A549 treated with Mapracorat at 1 μM for 4 hours (cell line): ENCODE measurements at places on chromosomes 1 and 21. TPM values are rescaled to one million over a fixed set of nuclear protein-coding genes. Genes with fewer than 3 reads are reported as not detected.

ZBTB8B gene
- 0.01 TPM in 1 of 5 replicates, not detected in the others for total RNA-seq

FALEC gene
- 0.29 TPM in 1 of 5 replicates, not detected in the others for total RNA-seq

DPT gene
- not detected in 5 replicates for total RNA-seq

TEX38 gene
- total RNA-seq = not detected in 5 replicates

CD1E gene
- total RNA-seq = not detected in 5 replicates

SIM2 gene
- 5.3 to 8.8 TPM (median 7.1 TPM) in 5 replicates for total RNA-seq

LINGO4 gene
- total RNA-seq = not detected in 5 replicates

MEX3A gene
- 1.2 to 2.4 TPM (median 1.6 TPM) in 5 replicates for total RNA-seq

GBP4 gene
- 0.07 to 0.08 TPM in 2 of 5 replicates, not detected in the others for total RNA-seq

COL6A2 gene
- total RNA-seq = 15.4 to 17.5 TPM (median 17.0 TPM) in 5 replicates

KCNE2 gene
- total RNA-seq = not detected in 5 replicates

CD55 gene
- 88.5 to 133 TPM (median 111 TPM) in 5 replicates for total RNA-seq

AMY2A gene
- not detected in 5 replicates for total RNA-seq

GREM2 gene
- total RNA-seq = 0.05 to 0.16 TPM (median 0.13 TPM) in 5 replicates

CD1C gene
- total RNA-seq = not detected in 5 replicates

SHISA4 gene
- total RNA-seq = 11.4 to 19.2 TPM (median 17.3 TPM) in 5 replicates

PRRX1 gene
- total RNA-seq = not detected in 5 replicates

ADAMTS5 gene
- not detected in 5 replicates for total RNA-seq

MSH4 gene
- total RNA-seq = not detected in 5 replicates

PER3 gene
- 0.56 to 0.98 TPM (median 0.92 TPM) in 5 replicates for total RNA-seq

HSPG2 gene
- 52.6 to 78.9 TPM (median 72.9 TPM) in 5 replicates for total RNA-seq

VPS26C gene
- 28.2 to 32.3 TPM (median 30.5 TPM) in 5 replicates for total RNA-seq

TFF2 gene
- total RNA-seq = not detected in 5 replicates

DNAJC28 gene
- total RNA-seq = 0.29 to 0.42 TPM (median 0.34 TPM) in 5 replicates

REN gene
- not detected in 5 replicates for total RNA-seq

ACTA1 gene
- total RNA-seq = 0.12 TPM in 2 of 5 replicates, not detected in the others

DTL gene
- total RNA-seq = 17.4 to 23.7 TPM (median 23.2 TPM) in 5 replicates

FCRL1 gene
- not detected in 5 replicates for total RNA-seq

ERICH3 gene
- total RNA-seq = not detected in 5 replicates

ATP1B1 gene
- 196 to 217 TPM (median 209 TPM) in 5 replicates for total RNA-seq

HSD3B2 gene
- not detected in 5 replicates for total RNA-seq

CFHR1 gene
- 0.15 to 0.23 TPM in 2 of 5 replicates, not detected in the others for total RNA-seq
